Stimulated activated CD4-positive, alpha-beta T cell treated with anti-CD3 and anti-CD28 coated beads, Interleukin-1b, Interleukin-23, amount 100 ng/mL, for 48 hours (primary cell): ENCODE measurements at places on chromosomes 4 and X.
A peak's percentile ranks its signal among the peaks of the same experiment; 100 is the strongest.

DNA sequence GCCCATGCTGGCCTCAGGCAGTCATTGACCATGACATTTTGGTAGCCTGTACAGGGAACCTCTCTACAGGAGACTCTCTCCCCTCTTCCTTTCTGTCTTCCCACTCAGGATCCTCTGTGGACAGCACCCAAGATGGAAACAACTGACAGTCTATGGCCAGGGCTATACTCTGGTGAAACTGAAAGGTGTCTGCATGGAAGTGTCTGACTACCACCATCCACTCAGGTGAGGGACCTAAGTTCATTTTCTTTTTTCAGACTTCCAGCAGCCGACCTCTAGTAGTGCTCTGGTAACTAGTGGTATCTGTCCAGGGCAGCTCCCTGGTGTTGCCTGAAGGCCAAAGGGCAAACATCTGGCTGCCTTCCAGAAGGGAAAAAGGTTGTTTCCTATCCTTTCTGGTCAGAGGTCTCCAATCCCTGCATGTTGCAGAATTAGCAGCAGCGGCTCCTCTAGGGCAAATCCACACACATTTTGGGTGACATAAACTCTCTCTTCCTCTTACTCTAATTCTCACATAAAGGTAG lies 804.5 kb downstream of the C4orf33 start:
- DNase-seq, result no peak

GRCh38 chr4:173182403-173182802 lies 13.8 kb downstream of the GALNT7 start:
- peak; percentile 11 for DNase-seq

- DNase-seq, result no peak
Measured at GRCh38 chr4:5387457-5387856, 320.9 kb downstream of the EVC2 start.

DNA sequence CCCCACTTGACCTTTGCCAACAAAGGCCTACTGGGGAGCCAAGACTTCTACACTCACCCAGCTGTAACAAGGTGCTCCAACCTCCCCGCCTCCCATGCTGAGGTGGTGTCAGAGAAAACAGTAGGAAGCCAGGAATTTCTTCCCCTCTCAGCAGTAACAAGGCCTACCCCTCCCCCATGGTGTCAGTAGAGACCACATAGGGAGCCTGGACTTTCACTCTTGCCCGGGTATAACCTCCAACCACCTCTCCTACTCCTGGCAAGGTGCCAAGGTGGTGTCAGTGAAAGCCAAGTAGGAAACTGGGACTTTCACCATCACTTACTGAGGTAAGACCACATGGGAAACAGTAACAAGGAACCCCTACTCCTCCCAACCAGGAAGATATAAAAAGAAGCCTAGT lies 93.1 kb downstream of the SLC16A2 start:
- no peak for DNase-seq

DNA sequence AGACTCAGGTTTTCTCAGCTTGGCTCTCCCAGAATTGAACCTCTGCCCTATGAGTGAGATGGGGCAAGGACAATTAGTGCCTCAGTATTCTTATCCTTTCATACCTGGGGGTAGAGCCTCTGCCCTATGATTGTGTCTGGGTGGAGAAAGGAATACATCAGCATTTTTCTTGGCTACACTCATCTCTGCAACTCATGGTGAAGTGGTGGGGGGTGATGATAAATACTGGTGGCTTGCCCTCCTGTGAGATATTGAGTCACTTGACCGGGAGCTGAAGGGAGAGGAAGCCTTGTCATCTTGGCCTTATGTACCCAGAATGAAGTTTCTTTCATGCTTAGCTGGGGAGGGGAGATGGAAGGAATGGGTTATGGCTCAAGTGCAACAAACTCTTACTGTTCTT lies 71.3 kb upstream of the ENOX2 start:
- DNase-seq, result no peak

GRCh38 chrX:17608888-17609287 lies 128.4 kb upstream of the SCML1 start:
- no peak for DNase-seq

DNA sequence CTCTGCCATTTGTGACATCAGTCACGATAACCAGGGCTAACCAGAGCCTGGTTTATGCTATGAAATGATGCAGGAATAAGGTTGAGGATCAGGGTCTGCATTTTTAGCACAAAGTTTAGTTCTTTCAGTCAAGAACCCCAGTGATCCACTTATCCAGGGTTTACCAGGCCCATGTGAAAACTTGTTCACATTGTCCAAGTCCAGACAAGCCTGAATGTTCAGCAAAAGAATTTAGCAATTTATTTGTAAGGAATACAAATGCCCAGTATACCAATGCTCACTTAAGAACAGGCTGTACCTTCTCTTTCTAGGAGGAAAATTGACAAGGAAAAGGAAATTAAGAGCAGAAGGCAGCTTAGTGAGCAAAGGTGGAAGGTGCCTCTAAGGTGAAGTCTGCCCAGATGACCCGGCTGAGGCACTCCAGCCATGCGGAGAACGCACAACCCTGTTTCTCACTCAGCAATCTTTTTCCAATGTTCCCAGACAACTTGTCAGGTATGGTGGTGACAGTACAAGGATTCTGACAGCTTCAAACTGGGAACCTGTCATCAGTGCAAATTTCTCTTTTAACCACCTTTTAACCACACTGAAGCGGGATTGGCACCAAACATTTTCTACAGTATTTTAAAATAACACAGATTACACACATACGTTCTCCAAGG lies 54.0 kb downstream of the TBC1D9 start:
- DNase-seq, result no peak

GRCh38 chr4:158129694-158130093 lies 43.1 kb downstream of the GASK1B start:
- DNase-seq, result no peak

GRCh38 chr4:130053723-130054122 lies 957.8 kb downstream of the C4orf33 start:
- no peak for DNase-seq

- DNase-seq, result no peak
Measured at GRCh38 chrX:48971249-48972219, at the start of gene KCND1. TSS of gene KCND1 (minus strand) at chrX:48971844. CDS start at chrX:48970271, 1,573 bp downstream.

- DNase-seq, result no peak
Measured at GRCh38 chr4:30763321-30763727, 43.2 kb downstream of the PCDH7 start.

GRCh38 chr4:23788460-23788859 lies 101.4 kb downstream of the PPARGC1A start:
- DNase-seq, result no peak
